ENCODE measurements at places on chromosomes 7 and 10.

GRCh38 chr7:16015981-16016380, 329.5 kb upstream of the MEOX2 start:
- no peak for DNase-seq

DNA sequence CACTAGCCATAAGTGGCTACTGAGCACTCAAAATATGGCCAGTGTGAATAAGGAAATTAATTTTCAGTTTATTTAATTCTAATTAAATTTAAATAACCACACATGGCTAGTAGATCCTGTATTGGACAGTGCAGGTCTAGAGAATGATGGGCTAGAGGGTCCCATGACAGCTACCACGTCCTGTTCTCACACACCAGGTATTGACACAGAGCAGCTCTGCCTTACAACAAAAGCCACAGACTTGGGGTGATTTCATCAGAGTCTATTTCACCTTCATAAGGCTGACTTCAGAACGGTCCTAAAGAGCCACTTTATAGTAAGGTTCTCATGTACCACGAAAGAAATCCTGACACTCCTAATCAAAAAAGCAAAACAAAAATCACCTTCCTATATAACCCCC, 111.3 kb downstream of the UBE2H start:
- DNase-seq: no peak

DNA sequence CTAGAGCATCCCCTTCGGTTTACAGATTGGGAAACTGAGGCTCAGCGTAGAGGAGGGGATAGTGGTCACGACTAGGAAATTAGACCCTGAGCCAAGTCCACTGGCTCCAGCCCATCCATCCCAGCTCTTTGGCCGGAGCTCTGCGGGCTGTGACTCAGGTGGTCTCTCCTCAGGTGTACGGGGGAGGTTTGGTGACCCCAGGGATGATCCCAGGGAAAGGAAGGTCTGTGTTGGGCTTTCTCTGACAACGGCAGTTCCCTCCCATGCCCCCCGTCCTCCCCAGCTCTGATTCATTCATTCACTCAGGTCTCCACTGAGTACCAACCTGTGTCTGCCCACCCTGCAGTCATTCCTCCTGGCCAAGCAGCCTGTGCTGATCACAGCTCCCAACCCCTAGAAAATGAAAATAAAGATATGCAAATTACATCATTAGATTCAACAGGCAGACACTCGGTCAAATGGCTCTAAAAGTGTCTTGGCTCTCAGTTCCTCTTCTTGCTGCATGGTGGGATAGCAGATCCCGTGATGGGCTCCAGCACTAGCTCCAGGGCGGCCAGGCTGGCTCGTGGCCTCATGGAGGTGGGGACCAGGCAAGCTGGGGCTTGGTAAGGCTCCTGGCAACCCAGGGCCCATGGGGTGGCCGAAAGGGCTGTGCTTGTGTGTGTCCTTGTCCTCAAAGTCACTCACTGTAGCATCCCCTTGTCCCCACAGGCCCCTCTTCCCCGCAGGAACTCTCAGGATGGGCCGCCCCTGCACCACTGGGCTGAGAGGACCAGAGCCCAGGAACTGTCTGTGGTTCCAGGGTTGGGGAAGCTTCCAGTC, 37.8 kb downstream of the CLRN3 start:
- no peak for DNase-seq

DNA sequence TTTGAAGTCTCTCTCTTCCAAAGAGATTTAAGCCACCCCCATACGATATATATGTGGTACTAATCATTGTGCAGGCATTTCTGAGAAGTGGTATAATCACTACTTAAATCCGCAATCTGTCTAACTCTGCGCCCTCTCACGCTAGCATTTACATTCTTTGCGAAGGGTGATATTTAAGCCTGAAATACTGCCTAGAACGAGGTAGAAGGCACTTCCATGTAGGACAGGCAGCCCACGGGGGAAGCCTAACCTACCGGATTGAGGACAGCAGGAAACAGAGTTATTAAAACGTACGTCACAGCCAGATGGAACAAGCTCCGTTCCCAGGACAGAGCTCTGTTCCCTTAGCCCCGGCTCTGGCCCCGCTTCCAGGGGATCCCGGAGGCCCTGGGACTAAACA, 59.3 kb upstream of the ECHDC3 start:
- DNase-seq: no peak

GRCh38 chr10:71727105-71727737, 7.6 kb upstream of the C10orf105 start:
- no peak for DNase-seq

- no peak for DNase-seq
Measured at GRCh38 chr10:47261556-47261955, 38.4 kb upstream of the GDF10 start.

- DNase-seq: no peak
Measured at GRCh38 chr10:123807444-123808035, 84.1 kb downstream of the CPXM2 start.

DNA sequence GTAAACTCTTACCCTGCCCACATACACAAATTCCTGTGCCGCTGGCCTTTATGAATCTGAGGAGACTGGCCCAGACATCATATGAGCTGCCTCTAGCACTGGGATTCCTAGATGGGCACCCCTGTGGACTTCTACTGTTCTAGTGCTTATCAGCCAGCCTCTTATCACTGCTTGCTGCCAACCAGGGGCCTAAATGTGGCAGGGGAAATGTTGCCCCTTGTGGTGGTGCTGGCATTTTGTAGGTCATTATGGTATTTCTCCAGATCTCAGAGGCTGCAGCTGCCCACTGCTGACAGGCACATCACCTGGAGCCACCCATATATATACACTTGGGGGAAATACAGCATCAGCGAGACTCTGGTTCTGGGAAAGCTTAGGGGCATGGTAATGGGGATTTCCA, 5.4 kb downstream of the SFR1 start:
- no peak for DNase-seq

Data from HL-60 (cell line).